Activated CD4-positive, alpha-beta T cell treated with anti-CD3 and anti-CD28 coated beads, Interleukin-2, amount 50 U/mL, for 1 hour (primary cell): ENCODE measurements at places on chromosomes 16 and 17.
A peak's percentile ranks its signal among the peaks of the same experiment; 100 is the strongest.

- DNase-seq: peak; percentile 28
Observed at GRCh38 chr17:82734987-82735866, at the start of gene FN3K. FN3K (plus strand) TSS chr17:82735615; CDS start chr17:82735637, 22 bp downstream.

DNA sequence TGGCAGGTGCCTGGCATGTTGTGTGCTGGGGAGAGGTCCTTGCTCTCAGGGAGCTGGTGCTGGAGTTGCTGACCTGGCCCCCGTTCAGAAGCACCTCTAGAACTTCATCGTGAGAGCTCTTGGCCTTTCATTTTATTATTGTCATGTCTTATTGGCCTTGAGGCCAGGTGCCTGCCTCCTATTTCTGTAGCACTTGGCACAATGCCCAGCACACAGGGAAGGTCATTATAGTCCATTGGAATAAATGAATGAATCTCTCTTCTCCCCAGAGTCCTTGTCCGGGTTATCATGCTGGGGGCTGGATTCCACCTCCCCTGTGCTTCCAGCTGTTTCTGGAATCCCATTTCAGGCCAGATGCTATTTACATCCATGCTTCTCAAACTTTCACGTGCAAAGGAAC is 169.2 kb downstream of the HAPSTR1 start:
- no peak for DNase-seq

- DNase-seq: no peak
Observed at GRCh38 chr17:82598256-82599119, 49.8 kb downstream of the WDR45B start.

DNA sequence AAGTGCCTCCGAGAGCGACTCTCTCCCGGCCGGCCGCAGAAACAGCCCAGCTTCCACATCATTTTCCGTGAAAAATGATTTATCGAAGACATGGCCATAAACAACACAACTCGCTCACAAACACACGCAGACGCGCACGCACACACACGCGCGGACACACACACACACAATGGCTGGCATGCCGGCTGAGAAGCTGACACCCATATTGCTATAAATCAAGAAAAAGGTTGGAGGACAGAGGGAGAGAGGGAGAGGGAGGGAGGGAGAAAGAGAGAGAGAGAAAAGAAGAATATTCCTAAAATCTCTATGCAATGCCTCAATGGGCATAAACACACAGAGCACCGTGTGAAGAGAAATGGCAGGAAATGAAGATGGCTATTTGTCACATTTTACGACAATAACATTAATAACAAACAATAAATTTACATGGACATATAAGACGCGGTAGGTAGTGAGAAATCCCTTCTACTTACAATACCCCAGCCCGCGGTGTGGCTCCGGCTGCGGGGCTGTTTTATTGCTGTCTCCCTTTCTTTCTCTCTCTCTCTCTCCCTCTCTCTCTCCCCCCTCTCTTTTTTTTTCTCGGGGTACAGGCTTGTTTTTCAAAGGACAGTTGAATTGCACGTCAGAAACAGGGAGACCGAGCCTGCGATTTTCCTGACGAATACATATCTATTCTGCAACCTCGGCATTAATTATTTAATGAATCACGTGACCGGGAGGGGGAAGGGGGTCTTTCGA is 9.5 kb downstream of the HOXB4 start:
- DNase-seq: no peak

DNA sequence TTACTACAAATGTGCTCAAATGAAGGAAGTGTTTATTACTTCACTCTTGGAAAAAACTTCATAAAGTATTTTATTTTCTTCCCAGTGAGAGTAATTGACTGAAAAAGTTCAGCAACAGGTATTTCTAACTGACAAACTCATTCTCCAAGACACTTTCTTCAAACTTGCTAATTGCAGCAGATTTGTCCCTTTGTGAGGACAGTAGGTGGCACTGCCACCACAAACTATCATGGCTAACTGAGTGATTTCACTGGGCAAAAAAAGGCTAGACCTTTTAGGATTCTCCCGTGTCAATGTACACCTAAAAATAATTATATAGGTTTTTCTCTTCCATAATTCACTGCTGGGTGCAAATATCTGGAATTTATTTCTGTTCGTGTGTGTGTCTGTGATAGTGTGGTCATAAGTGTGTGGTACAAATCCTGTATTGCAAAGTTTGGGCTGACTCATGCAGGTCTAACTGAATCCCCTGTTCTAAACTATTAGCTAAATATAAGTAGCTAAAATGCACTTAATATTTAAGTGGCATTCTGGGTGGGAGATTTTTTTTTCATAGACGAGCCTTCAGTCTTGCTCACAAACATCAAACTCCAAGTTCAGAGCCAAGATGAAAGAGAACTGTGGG is 3.9 kb downstream of the HS3ST3A1 start:
- peak; percentile 20 for DNase-seq

GRCh38 chr17:17902877-17903276 is 66.1 kb upstream of the SREBF1 start:
- no peak for DNase-seq

DNA sequence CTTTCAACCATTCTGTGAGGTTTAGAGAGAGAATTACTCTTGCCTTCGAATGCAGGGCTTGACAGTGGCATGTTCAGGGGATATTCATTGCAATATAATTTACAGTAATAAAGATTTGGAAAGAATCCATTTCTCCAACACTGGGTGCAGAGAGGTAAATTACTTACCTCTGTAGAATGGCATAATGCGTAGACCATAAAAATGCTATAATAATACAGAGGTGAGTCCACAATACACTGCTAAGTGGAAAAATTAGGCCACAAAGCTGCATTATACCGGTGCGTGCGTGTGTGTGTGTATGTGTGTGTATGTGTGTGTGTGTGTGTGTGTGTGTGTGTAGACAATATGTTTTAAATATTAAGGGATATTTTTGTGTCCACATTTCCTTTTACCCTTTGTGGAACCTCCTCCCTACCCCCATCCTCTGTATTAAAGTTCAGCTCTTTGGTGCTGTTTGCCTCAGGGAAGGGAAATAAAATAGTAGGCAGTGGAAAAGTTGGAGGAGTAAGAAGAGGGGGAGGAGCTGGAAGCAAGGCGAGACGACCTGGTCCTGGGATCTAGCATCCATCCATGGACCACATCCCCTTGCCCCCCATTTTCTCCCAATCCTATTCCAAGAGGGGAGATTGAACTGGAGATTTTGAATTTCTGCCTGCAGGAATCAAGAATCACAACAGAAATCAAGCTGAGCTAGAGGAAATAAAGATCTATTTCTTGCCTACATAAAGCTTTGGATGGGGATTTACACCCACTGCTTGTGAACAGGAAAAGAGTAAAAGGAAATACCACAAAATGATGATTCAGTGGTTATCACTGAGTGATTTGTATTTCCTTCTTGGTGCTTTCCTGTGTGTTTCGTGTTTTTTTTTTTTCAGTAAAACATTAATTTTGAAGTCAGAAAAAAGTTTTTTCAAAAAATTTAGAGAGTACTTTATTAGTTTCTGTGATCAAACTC is 124.8 kb downstream of the RGS9 start:
- DNase-seq: no peak
